ENCODE measurements at places on chromosomes 7 and 10. TPM values are rescaled to one million over a fixed set of nuclear protein-coding genes. Genes with fewer than 3 reads are reported as not detected.

- no peak for DNase-seq
Measured at GRCh38 chr7:150949971-150950491, 28.1 kb downstream of the KCNH2 start.

Gene ZEB1
- 2.9 TPM for polyA plus RNA-seq

GRCh38 chr7:105399043-105399725, 10.5 kb upstream of the SRPK2 start:
- DNase-seq = peak; percentile 35

DNA sequence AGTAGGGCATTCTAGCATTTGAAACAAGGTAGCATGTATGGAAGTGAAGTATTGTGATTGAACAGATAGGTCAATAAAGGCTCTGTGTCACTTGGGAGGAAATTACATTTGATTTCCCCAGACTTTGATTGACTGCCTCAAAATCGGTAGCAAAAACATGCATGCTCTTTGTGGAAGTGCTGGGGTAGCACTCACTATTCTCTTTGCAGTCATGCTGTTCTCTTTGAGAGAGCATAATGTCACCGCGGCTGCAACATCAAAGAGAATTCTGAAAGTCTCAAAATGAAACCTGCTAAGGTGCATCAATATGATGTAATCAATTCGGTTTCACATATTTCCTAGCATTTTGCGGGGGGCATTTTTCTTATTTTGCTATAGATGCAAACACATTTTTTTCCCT, 64.2 kb downstream of the ARMC3 start:
- DNase-seq = no peak

GRCh38 chr10:68784476-68784875, 42.9 kb upstream of the STOX1 start:
- DNase-seq = no peak

Data from K562 (cell line).